Prostate gland (tissue), 2 donors: ENCODE measurements at places on chromosomes 11 and 22.

DNA sequence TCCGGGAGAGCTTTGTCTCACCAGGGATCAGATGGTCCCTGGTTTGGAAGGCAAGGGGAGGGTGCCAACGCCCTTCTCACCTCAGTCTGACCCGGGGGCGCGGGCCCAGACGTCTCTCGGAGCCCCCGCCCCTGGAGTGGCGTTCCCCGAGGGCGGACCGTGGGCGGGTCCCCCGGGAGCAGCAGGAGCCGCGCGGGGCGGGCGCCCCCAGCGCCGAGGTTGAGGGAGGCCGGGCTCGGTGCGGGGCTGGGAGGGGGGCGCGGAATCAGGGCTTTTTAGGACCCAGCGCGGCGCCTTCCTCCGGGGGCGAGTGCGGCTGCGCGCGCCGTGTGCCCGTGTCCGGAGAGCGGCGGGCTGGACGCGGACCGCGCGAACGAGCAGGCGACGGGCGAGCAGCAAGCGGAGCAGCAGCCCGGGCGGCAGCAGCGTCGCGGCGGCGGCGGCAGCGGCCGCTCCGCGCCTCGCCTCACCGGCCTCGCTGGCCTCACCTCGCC, at the start of gene KCNC1:
Gene KCNC1, plus strand, starts transcription at position 364 of the 494 bp plus-strand sequence. CDS start 1,222 bp downstream, outside the sequence.
- DNase-seq: no peak

- no peak for DNase-seq
Measured at GRCh38 chr22:23970201-23970641, 3.5 kb downstream of the DDTL start.

DNA sequence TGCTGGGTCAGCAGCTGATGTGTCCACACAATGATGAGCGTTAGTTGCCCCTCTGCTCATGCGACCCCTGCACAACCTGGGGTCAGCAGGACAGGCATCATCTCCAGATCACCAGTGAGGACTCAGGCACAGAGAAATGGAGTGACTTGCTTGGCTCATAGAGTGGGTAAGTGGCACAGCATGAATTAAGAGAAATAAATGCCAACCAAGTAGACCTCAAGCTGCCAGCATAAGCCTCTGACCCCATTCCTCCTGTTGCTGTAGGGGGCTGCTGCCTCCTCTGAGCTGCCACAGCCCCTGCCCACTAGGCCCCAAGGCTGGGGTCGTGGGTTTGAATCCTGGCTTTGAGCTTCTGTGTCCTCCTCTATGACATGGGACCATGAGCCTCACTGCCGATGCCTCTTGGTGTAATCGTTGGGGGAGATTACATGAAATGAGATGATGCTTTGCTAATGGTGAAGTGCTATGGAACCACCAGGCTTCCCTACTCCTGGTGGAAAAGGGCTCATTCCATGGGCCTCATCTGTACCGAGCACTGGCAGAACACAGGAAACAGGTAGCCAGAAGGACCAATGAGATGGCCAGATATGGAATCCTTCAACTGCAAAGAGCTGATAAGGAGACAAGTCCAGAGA, 33.6 kb downstream of the LRRC32 start:
- no peak for DNase-seq

GRCh38 chr11:124115782-124116616, 749 bp downstream of the VWA5A start:
- DNase-seq: no peak

DNA sequence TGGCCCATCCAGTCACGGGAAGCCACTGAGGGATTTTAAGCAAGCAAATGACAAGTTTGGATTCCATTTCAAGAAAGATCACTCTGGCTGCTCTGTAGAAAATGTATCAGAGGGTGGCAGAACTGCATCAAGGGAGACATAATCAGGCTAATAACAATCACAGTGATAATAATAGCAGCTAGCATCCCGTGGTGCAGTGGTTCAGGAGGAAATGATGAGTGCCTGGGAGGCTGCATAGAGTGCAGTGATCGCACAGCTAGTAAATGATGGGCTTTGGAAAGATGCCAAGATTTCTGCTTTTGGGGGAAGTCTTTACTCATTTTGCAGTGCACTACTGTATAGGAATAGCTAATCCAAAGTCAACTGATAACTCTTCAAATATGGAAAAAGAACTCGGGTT, 35.8 kb downstream of the TNRC6B start:
- no peak for DNase-seq

DNA sequence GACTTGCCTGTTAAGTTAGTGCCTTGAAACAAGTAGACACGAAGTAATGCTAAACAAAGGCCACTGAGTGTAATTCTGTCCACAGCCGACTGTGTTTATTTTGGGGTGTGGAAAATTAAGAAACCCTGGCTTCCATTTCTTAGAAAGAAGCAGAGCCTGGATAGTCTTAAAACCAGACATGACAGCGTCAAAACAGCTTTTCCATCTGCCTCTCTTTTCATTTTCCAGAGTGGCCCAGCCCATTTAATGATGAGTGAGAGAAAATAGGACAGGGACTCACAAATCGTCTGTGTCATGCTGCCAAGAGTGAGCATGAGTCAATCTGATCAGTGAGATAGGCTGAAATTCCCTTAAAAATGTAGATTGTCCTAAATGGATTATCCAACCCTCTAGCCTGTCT, 485.9 kb downstream of the JRKL start:
- no peak for DNase-seq

GRCh38 chr22:38419858-38420160, 35.2 kb downstream of the KCNJ4 start:
- DNase-seq: no peak
